ENCODE measurements at places on chromosomes 1 and 21.

DNA sequence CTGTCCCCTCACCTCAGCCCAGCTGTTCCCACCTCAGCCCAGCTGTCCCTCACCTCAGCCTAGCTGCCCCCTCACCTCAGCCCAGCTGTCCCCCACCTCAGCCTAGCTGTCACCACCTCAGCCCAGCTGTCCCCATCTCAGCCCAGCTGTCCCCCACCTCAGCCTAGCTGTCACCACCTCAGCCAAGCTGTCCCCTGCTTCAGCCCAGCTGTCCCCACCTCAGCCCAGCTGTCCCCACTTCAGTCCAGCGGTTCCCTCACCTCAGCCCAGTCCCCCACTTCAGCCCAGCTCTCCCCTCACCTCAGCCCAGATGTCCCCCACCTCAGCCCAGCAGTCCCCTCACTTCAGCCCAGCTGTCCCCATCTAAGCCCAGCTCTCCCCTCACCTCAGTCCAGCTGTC lies 88.4 kb upstream of the CSF3R start:
- DNase-seq = no peak

- DNase-seq = no peak
Measured at GRCh38 chr1:65630855-65631254, 161.8 kb upstream of the PDE4B start.

DNA sequence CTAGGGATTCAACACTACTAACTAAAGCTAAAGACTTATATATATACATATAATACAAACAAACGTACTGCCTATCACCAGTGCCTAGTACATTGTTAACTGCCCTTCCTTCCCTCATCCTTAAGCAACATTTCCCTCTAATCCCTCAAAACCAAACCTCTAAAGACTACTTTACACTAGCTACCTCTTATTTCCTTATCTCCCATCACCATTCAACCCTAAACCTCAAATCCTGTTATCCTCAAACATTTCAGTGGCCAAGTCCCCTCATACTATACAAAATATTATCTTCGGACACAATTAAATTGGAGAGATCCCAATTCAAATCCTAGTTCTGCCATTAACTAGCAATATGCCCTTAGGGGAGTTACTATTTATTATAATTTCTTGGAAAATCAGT lies 3.7 kb downstream of the SCAF4 start:
- no peak for DNase-seq

GRCh38 chr1:71908303-71908702 lies 374.0 kb downstream of the NEGR1 start:
- no peak for DNase-seq

- no peak for DNase-seq
Measured at GRCh38 chr1:30400507-30400906, 322.9 kb downstream of the MATN1 start.

- no peak for DNase-seq
Measured at GRCh38 chr1:22791831-22792347, 81.2 kb downstream of the EPHB2 start.

- DNase-seq = no peak
Measured at GRCh38 chr1:234309243-234309597, 64.0 kb upstream of the COA6 start.

DNA sequence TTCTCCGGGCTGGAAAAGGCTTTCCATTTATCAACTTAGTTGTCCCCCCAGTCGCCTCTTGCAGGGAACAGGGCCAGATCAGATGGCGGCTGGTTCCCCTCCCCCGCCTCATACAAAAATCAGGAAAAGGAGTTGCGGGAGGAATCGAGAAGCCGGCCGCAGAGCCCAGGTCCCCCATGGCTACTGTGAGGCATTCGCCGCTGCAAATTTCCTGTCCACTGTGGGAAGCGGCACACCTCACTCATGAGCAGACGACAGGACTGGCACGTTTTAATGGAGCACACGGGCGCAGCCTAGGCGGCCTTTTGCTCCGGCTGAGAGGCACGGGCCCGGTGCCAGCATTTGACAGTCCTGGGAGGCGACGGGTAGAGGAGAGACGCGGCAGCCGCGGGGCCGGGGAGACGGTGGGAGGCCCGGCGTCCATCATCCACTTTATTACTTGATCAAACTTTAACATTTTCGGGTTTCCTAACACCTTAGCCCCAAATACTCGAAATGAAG lies 1.1 kb downstream of the GNG4 start:
- no peak for DNase-seq

GRCh38 chr1:246954126-246954525 lies 22.4 kb upstream of the AHCTF1 start:
- no peak for DNase-seq

DNA sequence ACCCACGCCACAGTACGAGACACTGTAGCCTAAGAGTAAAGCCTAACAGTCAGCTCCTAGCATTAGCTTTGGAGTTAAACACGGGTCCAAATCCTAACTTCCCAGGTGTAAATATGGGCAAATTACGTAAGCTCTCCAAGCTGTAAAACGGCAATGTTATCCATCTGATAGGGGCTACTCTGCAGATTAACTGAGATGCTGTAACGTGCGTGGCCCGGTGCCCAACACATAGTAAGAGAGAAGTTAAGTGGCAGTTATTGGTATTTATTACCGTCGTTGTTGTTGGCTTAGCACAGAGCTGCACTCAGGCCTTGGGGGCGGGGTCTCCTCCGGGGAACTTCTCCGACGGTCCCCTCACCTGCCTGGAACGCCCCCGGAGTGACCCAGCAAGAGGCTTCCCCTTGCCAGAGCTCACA lies 457 bp downstream of the TRAPPC3 start:
- DNase-seq = no peak

GRCh38 chr1:218048828-218049420 lies 236.2 kb upstream of the RRP15 start:
- no peak for DNase-seq

GRCh38 chr1:944341-945325 lies 14.4 kb downstream of the NOC2L start:
- DNase-seq = no peak

GRCh38 chr1:44696101-44696500 lies 21.6 kb downstream of the ARMH1 start:
- DNase-seq = no peak

DNA sequence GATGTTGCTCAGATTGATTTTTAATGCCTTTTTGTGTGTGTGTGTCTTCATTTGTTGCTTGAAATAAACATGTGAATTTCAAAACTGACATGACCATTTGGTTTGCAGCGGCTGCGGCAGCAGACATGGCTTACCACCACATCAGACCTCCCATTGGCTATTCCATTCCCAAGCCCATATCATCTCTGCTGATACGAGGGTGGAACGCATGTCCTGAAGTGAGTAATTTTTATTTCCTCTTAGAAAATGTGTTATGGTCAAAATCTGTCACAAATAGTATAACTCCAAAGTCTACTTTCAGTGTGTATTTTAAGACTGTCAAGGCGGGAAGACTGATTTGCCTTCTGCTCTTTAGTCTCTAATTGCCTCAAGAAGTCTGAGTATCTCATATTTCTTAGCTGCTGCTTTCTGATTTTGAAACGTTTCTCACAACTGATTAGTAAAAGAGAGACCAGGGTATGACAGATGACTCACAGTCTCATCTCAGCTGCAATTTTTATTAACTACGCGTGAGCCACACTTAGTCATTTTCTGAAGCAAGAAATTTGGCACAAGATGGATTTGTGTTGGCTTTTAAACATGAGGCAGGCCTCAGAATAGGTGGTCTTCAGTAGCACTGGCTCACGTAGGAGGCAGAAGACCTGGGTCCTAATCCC lies 49.0 kb downstream of the LRRC53 start:
- no peak for DNase-seq

DNA sequence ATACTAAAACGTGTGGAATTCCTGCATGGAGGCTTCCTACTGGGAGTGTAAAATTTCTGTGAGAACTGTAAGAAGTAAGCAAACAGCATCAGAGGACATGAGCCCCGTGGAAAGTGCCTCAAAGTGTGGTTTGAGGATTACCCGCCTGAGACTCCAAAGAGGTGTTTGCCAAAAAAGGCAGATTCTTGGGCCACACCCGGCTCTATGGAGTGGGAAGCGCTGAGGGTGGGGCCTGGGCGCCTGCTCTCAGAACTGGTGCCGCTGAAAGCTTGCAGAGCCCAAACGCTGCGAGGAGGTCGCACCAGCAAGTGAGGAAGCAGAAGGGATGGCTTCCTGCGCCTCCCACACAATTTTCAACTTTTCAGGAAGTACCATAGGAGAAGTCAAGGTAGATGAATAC lies 43.0 kb upstream of the PSEN2 start:
- DNase-seq = no peak

GRCh38 chr1:46983830-46984586 lies 39.5 kb upstream of the CYP4X1 start:
- DNase-seq = no peak

- DNase-seq = no peak
Measured at GRCh38 chr1:178470411-178470960, 26.3 kb downstream of the CLEC20A start.

DNA sequence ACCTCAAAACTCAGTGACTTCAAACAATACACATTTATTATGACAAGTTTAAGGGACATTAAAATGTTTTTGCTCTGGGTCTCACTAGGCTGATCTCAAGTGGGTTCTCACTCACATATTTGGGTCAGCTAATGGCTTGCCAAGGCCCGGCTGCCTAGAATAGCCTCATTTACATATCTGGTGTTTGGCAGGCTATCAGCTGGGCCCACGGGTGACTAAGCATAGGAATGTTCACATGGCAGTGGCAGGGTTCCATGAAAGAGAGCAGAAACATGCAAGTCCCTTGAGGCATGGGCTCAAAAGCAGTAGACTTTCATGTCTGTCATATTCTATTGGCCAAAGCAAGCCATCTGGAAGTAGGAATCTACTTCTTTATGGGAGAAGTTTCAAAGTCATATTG lies 492.6 kb downstream of the KCNT2 start:
- DNase-seq = no peak

DNA sequence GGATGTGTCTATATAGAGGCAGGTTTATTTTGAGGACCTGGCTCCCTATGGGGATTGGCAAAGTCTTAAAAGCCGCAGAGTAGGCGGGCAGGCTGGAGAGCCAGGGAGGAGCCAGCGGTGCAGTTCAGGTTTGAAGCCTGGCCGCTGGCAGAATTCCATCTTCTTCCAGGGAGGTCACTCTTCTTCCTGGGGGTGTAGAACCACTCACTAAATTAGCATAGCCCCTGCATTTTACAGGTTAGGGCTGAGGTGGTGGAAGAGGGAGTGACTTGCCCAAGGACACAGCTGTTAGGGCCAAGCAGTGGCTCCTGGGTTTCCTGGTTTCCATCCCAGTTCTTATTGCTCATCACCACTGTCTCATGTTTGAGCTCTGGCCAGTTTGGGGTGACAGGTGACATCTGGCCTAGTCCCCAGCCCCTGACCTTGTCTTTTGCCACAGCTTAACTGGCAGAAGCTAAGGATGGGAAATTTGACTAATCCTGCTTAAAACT lies 1.4 kb downstream of the PINK1 start:
- DNase-seq = no peak

- DNase-seq = no peak
Measured at GRCh38 chr1:246001837-246002230, 505.2 kb downstream of the SMYD3 start.

DNA sequence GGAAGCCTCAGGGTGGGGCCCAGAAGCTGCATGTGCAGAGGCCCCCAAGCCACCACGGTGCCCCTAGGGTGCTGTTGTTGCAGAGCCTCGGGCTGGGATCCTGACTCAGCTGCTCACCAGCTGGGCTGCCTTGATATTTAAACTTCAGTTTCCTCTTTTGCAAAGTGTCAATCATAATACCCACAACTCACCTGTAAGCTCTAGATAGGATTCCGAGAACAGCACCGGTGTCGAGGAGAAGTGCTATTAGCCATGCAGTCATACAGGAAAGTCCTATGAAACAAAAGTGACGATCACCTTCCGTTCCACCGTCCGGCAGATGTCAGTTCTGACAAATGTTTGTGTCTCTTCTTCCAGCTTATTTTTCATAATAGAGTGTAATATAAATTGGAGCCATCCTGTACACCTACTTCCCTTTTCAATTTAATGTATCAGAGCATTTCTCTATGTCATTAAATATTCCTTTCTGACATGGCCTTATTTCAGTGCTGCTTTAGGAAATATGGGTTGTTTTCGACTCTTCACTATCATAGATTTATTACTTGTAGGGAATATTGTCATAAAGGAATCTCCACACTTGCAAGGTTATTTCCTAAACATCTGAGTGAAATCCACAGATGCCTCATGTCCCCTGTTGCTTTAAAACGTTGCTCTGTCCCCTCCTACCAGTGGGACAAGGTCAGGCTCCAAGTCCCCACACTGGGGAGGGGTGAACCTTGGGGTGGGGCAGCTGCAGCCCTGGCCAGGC lies 100.8 kb downstream of the SIK1 start:
- DNase-seq = no peak

DNA sequence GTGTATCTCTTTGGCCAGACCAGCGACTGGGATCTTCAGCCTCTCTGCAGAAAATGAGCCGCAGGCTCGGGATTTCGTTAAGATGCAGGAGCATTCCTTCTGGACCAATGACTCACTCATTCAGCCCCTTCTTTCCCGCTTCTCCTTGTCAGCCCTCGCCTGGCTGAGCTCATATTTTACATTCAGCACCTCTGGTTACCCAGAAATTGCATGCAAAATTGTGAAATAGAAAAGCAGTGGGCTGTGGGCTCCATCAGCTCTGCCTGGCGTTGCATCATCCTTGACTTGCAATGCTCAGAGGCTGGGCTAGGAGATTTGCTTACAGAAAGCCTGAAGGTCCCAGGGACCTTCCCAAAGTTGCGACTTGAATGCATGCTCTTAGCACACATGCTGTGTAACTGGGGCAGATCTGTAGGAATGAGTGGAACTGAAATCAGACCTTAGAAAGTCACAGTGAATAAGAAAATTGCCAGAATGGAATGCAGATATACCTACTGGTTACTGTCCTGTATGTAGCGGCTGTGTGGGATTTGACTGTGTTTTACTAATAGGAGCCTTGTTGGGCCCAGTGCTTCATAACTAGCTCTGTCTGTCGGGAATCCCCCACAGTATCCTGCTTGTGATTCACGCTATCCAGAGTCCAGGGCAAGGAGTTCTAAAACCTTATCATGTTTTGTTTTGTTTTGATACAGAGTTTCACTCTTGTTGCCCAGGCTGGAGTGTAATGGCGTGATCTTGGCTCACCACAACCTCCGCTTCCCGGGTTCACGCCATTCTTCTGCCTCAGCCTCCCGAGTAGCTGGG lies 444.8 kb downstream of the KIF26B start:
- DNase-seq = no peak

GRCh38 chr1:51663105-51663504 lies 46.2 kb downstream of the OSBPL9 start:
- no peak for DNase-seq

DNA sequence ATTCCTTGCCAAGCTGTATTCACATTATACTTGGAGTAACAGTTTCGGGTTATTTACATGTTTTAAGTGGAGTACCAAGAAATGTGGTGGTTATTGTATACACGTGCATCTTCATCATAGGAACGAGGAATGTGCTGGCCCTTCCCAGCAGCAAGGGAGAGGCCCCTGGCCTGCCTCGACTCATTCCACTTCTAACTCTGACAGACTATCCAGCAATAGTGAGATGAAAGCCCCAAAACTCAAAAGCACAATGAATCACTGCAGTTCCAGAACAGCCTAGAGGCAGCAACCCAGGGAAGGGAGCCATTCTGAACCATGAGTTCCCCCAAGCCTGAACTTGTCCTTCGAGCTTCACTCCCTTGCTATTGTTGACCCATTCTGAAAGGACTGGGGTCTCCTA lies 23.1 kb downstream of the FAM89A start:
- DNase-seq = no peak

GRCh38 chr1:51861669-51862068 lies 16.9 kb downstream of the NRDC start:
- DNase-seq = no peak
